ENCODE measurements at places on chromosomes 16 and 17.

- no peak for DNase-seq
Observed at GRCh38 chr17:79977708-79978547, 57.7 kb downstream of the TBC1D16 start.

- no peak for DNase-seq
Observed at GRCh38 chr17:57722704-57723043, 22.4 kb downstream of the CCDC182 start.

DNA sequence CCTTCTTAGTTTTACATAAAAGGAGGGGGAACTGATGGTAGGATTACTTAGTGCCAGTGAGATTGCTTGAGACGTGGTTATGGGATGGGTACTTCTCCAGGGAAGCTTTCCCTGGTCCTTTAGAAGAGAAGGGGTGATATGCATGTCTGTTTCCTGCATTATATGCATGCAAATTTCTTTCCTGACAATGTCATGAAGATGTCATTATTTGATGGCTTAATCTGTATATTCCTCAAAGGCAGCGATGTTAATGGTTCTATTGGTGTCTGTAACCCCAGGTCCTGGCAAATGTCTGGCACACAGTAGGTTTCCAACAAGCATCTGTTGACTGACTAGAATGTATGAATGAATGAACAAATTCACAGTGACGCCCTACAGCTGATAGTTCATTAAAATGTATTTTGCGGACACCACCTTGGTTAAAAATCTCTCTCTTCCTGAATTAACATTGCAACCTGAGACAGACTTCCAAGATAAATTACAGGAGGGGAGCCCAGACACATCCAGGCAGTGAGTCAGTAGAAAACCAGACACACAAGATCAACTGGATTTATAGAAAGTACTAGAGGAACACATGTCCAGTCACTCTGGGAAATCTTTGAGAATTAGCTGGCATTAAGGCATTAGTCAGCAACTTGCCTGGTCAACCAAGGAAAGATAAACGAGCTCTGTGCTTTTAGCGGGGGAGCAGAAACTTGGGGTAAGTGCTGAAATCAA is 293.4 kb downstream of the XYLT1 start:
- DNase-seq = no peak

- no peak for DNase-seq
Observed at GRCh38 chr16:81531419-81531821, 86.8 kb downstream of the CMIP start.

- peak; percentile 15 for DNase-seq
Observed at GRCh38 chr17:21039839-21040575, 2.8 kb downstream of the USP22 start.

GRCh38 chr16:57091200-57091974 is 996 bp upstream of the CPNE2 start:
- DNase-seq = no peak

DNA sequence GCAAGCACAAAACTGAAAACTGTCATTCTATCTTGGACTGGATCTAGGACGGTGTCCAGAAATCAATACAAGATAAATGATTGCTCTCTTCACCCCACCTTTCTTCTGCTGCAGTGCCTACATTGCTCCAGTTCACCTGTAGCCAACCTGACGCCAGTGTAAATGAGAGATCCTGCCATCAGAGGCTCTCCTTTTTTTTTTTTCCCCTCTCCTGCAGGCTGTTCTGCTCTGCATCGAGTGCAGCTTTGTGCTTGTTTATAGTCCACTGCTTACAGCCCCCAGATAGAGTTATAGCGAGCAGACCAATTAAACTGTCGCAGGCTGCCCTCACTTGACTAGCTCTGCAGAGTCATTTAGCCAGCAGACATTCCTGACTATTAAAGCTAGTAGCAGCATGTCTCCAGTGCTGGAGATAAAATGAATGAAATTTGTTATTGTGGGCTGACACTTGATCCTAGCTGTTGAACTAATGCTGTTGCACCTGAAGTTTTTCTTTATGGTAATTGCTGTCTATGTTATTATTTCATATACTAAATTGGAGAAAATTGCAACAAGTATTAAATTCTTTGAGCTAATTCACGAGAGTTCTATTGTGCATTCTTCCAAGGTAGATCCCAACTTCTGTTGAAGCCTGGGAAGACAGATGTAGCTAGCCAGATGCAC is 257.1 kb downstream of the FTO start:
- no peak for DNase-seq

DNA sequence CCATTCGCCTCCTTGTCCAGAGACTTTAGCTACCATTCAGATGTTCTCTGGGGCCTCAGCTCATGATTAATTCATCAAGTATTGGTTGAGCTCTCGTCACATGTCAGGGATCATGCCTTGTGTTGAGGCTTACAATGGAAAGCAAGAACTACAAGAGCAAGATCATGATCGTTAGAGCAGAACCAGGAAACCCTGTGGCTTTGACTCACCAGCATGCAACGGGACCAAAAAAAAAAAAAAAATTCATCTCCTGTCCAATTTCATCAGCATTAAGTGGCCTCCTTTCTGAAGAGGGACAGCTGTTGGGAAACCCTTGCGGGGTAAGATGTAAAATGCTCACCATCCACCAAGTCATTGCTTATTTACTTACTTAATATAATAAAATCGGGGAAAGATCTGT is 12.1 kb upstream of the USP10 start:
- no peak for DNase-seq

Measured in activated CD4-positive, alpha-beta T cell treated with anti-CD3 and anti-CD28 coated beads for 1 hour (primary cell).